Bronchus fibroblast of lung (primary cell): ENCODE measurements at places on chromosomes 2 and 18. TPM values are rescaled to one million over a fixed set of nuclear protein-coding genes. Genes with fewer than 3 reads are reported as not detected.

The UGT1A7 gene
- total RNA-seq: not detected in 2 replicates

The CHN1 gene
- total RNA-seq: 54.6 and 58.0 TPM in 2 replicates

The POTEF gene
- total RNA-seq: not detected in 2 replicates

The KCNK3 gene
- total RNA-seq: not detected in 2 replicates

The APOB gene
- total RNA-seq: 0.15 TPM in 1 of 2 replicates, not detected in the other

The FAM110C gene
- total RNA-seq: not detected in 2 replicates

The ZNF892 gene
- total RNA-seq: 2.2 and 2.8 TPM in 2 replicates

The EHD3 gene
- total RNA-seq: 22.7 and 22.9 TPM in 2 replicates

The ZBTB7C gene
- not detected in 2 replicates for total RNA-seq

The FOSL2 gene
- total RNA-seq: 31.5 and 34.0 TPM in 2 replicates

The IL1F10 gene
- total RNA-seq: not detected in 2 replicates
